Tibial nerve (tissue), 4 donors: ENCODE measurements at places on chromosomes 4 and X. TPM values are rescaled to one million over a fixed set of nuclear protein-coding genes. Genes with fewer than 3 reads are reported as not detected.
A peak's percentile ranks its signal among the peaks of the same experiment; 100 is the strongest.

GRCh38 chr4:173258866-173259265, 75.3 kb downstream of the HMGB2 start:
- no peak for DNase-seq

DNA sequence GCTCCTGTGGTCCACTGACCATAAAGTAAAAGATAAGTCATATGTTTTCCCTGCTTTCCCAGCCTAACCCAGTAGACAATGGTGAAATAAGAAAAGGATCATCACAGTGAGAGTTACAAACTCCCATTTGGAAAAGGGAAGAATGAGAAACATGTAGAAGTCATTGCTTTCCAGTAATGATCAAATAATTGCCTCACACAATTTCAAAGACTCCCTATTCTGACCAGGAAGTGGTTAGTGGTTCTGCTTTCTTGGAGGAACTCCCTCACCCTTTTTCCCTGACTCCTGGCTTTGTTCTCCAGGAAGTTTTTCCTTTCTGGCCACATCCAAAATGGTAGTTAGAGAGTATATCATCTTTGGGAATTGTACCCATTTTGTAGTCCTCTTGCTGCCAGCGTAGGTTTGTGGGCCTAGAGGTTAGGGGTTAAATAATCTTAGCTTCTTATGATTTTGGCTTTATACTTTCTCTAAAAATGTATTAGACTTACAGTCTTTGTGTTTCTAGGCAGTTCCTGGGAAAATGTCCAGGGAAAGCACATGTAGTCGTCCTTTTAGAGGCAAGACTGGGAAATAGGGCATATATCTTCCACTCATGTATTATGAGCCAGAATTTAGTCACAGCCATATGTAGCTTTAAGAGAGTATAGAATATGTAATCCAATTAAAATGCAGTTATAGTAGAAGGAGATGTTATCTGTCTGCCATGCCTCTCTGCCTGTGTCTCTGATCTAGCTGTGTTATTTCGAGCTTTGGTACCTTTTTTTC, 10.5 kb downstream of the VAMP7 start:
- no peak for DNase-seq

DNA sequence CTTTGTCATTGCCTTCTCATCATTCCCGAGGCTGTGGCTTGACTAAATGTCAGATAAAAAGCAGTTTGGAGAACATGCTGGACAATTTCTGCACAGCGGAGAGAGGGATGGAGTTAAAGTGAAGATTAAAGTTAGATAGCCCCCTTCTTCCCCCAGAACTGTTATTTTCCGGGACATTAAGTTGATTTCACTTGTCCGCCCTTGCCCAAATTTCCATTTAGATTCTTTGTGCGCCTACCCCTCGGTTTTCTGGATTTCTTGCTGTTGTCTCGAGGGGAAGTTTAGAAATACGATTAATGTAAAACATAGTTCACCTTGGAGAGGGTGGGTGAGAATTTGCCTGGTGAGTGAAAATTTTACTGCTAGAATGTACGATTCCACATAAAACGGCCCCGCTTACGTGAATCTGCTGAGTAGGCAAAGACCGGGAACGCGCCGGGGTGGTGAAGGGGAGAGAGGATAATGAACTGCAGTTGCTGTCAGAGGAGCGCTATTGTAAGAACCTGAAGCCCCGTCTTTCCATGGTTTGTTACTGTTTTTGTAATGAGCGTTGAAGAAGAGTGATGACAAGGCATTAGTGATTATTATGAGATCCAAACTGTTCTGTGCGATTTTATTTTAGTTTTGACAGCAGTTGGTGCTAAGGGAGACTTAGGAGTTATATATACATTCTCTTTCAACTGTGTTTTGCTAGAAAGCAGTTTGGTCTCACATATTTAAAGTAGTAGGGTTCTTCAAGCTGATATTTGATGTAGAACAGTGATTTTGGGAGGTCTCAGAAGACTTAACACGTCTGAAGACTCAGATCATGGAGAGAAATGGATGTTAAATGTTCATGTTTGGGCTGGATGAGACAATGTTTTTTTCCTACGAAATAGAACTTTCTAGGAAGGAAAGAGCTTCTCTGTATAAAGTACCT, 73.0 kb downstream of the AFF1 start:
- peak; percentile 50 for DNase-seq

GRCh38 chr4:37597034-37597433, 89.1 kb downstream of the RELL1 start:
- no peak for DNase-seq

COL4A5 gene
- total RNA-seq: 7.4 TPM

BEX3 gene
- 121 TPM for total RNA-seq

SLC6A14 gene
- total RNA-seq: not detected
